ENCODE measurements at places on chromosomes 4 and X. TPM values are rescaled to one million over a fixed set of nuclear protein-coding genes. Genes with fewer than 3 reads are reported as not detected.

The MAGEB10 gene
- not detected for total RNA-seq

The STOX2 gene
- not detected for total RNA-seq

DNA sequence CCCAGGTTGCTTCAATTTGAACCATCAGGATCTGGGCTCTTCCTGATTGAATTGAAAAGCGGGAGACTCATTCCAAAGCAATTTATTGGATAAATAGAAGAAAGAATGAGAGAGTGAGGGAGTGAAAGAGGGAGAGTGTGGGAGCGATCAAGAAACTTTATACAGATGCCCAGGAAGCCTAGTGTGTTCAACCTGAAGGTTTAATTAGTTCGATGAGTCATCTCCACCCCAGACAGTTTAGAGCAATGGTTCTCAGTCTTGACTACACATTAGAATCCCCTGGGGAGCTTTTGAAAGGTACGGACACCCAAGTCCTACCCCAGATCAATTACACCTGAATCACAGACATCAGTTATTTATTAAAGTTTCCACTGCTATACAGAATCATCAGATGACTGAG, 61.5 kb downstream of the GEMIN8 start:
- DNase-seq: no peak
- peaks cover 7% of the 10 kb centered on the region for H3K27me3 ChIP-seq
- H3K4me3 ChIP-seq: no peak overlapping the region

The LANCL3 gene
- total RNA-seq: 0.02 TPM

The MTNR1A gene
- total RNA-seq: not detected

DNA sequence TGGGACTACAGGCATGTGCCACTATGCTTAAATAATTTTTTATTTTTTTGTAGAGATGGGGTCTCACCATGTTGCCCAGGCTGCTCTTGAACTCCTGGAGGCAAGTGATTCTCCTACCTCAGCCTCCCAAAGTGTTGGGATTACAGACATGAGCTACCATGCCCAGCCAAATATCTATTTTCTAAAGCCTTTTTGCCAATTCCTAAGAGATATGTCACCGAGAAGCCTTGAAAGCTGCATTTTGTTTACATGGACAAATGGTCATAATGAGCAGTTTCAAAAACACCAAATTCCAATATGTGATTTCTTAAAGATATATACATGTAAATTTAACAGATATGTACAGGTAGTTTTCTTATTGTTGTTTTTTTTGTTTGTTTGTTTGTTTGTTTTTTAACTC, 33.0 kb upstream of the PGRMC2 start:
- H3K4me1 ChIP-seq: no peaks in the 10 kb centered on the region
- no peak overlapping the region for H3K27ac ChIP-seq
- no peaks in the 10 kb centered on the region for H3K27me3 ChIP-seq
- H3K36me3 ChIP-seq: no peaks in the 10 kb centered on the region
- H3K4me3 ChIP-seq: no peak overlapping the region

DNA sequence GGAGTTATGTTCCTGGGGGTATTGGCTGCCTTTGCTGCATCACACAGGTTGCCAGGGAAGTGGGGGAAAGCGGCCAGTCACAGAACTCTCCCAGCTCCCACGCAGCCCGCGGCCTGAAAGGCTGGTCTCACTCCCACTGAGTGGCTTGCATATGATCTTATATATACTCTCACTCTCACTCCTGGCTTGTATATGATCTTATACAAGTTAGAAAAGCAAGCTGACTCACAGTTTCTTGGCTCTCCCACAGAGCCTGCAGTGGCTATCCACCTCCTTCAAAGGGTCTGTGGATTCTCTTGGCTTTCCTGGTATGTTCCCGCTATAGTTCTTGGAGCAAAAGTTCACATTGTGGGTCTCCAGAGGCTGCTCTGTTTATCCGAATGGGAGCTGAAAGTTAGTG, 833.5 kb upstream of the GALNTL6 start:
- no peak for DNase-seq
- no peak overlapping the region for H3K27ac ChIP-seq
- H3K27me3 ChIP-seq: no peaks in the 10 kb centered on the region

The FAT4 gene
- not detected for total RNA-seq
